ENCODE measurements at places on chromosomes 5 and 9. TPM values are rescaled to one million over a fixed set of nuclear protein-coding genes. Genes with fewer than 3 reads are reported as not detected.

GRCh38 chr9:9949368-9949767 is 663.4 kb downstream of the PTPRD start:
- no peak for DNase-seq

DNA sequence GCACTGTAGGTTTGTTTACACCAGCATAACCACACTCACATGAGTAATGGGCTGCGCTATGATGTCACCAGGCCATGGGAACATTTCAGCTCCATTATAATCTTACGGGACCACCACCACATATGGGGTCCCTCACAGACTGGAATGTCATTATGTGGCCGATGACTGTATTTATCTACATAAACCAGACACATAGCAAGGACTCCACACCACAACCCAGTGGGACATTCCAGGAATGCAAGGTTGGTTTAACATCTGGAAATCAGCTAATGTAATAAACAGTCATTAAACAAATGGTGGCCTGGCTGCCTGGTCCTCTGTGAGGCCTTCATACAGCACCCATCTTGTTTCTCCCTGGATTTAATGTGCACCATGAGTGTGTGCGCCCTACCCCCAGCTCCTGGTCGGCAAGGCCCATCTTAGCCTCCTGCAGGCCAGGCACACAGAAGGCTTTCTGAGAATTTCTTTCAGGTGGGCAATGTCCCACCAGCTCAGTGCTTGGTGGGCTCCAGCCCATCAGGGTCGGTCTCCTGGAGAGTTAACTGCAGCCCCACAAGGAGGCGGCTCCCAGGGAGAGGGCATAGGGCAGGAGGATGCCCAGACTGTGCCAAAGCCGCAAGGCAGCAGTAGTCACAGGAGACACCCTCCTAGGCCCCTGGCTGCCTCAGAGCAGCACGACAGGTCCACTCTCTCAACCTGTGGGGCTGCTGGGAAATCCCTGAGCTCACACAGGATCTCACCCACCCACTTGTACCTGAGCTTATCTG is 35.9 kb upstream of the SARDH start:
- no peak for DNase-seq

GRCh38 chr5:132662925-132663770 is 5.2 kb downstream of the IL13 start:
- no peak for DNase-seq

GRCh38 chr9:118522093-118523028 is 818.2 kb downstream of the TLR4 start:
- peak; percentile 85 for DNase-seq

DNA sequence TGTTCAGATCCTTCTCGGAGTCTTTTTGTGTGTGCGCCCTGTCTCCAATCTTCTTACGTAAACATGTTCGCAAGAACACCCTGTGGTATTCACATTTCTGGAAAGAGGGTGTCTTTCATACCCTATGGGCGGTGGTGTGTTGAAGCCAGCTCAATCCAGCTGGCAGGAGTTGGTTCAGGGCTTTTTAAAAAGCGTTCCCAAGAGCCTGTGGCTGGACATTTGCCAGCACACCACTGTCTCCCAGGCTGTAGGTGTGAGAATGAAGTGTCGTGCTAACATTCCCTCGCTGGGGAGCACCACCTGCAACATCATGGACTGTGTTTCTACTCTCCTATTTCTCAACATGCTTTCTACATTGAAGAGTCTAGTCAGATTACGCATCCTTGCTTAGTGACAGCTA is 51.7 kb downstream of the S1PR3 start:
- DNase-seq = no peak

DNA sequence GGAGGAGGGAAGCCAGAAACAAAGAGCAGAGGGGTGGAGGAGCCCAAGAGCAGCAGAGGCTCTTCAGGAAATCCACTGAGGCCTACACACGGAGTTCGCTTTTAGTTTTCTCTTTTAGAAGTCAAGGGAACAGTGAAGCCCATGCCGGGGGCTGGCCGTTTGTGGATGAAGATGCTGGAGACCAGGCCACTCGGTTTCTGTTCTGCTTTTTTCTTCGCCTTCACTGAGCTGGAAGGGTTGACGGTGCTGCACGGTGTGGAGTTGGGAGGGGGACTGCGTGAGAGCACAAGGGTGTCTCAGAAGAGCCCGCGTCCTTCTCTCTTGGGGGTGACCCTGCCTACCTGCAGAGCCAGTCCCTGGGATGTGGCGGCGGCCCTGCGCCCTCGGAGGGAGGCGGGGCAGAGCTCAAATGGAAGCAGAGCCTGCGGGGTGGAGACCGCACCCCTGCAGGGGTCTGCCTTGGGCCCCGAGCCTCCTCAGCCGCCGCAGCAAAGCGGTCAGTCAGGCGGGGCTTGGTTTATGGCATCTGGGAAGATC is 68.5 kb upstream of the CACNA1B start:
- DNase-seq = no peak

GRCh38 chr5:135007749-135008363 is 26.2 kb downstream of the PITX1 start:
- no peak for DNase-seq

GRCh38 chr5:5560016-5560415 is 137.5 kb downstream of the ICE1 start:
- DNase-seq = no peak

The ZDHHC11 gene
- 17.8 TPM for polyA plus RNA-seq

The C9 gene
- polyA plus RNA-seq = not detected

The CDH6 gene
- polyA plus RNA-seq = 25.8 TPM

Data from spinal cord (tissue), 10 donors.